Activated T-cell treated with anti-CD3 and anti-CD28 coated beads, Interleukin-2, amount 50 U/mL, for 4 hours (primary cell): ENCODE measurements at places on chromosomes 7 and 10.

DNA sequence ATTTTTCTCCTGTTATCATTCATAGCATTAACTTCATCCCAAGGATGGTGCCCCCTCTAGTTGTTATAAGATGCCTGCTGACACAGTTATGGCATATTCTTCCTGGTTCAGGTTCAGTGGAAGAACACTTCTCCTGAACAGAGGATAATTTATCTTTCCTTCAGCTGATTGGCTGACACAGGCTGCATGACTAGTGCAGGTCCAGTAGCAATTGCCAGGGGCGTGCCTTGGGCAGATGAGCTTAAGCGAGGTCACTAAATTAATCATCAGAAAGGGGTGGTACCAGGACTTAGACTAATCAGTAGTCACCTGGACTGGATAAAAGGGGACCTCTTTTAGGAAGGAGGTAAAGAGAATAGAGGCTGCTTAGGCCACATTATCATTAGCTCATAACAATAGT, 42.3 kb downstream of the BZW2 start:
- no peak for DNase-seq

DNA sequence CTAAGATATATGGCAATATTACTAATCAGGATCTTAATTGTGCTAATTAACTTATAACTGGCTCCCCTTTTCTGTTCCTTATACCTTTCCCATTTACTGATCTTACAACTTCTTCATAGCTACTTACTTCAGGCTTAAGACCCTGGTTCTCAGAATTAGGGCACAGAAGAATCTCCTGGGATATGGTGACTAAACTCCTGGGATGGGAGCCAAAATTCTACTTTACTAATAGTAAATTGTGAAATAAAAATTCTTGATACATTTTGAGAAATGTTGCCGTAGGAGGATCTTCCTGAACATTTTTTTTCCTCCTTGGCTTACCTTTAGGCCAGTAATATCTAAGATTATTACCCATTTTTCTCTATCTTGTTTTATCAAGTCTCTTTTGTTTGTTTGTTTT, 309.5 kb downstream of the ATRNL1 start:
- no peak for DNase-seq

DNA sequence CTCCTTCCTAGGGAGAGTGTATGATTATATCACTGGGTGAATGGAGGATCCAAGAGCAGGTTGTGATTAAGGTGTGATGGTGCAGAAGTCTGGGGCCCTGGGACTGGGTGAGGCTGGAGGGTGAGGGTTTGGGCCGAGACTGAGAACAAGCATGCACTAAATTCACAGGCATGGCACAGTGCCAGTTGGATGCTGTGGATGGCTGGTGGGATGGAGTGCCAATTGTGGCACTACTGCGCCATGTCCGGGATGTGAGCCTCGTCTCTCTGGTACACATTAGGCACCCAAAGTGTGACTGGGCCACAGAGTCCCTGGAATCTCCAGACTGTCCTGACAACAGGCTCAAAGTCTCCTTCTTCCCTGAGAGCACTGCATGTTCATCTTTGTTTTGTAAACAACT, 208.1 kb downstream of the EMX2 start:
- no peak for DNase-seq

- no peak for DNase-seq
Observed at GRCh38 chr10:83301732-83302131, 837.6 kb upstream of the GHITM start.

DNA sequence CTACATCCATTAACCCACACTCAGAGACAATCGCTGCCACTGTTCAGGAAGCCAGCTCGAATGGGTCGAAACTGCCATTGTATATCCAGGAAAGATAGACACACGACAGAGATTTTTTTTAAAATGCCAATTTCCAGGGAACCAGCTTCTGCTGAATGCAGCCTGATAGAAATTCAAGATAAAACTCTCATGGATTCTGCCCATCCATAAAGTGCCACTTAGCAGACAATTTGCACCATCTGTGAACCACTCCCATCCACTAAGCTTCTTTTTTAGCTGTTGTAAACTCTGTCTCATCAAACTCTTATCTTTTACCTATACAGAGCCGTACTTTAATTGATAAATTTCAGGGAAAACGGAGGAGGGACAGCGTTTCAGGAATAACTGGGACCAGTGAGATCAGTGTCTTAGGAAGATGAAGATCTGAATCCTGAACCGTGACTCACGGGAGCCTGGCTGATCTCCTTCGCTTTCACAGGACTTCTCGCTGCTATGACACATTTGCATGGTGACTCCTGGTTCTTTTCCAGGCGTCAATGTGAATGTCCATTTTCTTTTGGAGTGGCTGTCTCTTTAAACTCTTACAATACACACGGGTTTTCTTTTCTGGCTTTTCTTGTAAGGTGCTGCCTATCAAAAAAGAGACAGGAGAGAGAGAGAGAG, 103.4 kb downstream of the FAM204A start:
- no peak for DNase-seq

GRCh38 chr7:11373546-11374142, 400.0 kb downstream of the PHF14 start:
- no peak for DNase-seq

- no peak for DNase-seq
Observed at GRCh38 chr10:1530871-1531517, 206.3 kb downstream of the ADARB2 start.

GRCh38 chr10:116730464-116731260, 11.7 kb downstream of the HSPA12A start:
- no peak for DNase-seq

GRCh38 chr7:123522066-123522465, 12.3 kb downstream of the IQUB start:
- no peak for DNase-seq

DNA sequence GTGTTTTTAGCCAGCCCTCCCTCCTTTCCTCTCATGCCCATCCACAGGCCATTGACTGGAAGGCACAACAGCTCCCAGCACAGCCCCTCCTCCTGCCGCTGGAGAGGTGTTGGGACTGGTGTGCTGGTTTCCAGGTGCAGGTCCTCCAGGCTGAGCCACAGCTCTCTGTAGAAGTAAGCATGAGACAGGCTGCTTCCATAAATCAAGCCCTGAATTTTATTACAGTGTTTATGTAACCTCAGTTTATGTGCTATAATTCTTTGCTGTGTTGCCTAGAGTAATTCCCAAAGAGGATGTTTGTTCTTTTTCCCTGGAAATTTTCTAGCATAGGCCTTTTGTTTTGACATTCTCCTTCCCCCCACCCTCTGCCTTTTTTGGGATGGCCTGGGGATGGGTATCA, 445.8 kb downstream of the AUTS2 start:
- no peak for DNase-seq

DNA sequence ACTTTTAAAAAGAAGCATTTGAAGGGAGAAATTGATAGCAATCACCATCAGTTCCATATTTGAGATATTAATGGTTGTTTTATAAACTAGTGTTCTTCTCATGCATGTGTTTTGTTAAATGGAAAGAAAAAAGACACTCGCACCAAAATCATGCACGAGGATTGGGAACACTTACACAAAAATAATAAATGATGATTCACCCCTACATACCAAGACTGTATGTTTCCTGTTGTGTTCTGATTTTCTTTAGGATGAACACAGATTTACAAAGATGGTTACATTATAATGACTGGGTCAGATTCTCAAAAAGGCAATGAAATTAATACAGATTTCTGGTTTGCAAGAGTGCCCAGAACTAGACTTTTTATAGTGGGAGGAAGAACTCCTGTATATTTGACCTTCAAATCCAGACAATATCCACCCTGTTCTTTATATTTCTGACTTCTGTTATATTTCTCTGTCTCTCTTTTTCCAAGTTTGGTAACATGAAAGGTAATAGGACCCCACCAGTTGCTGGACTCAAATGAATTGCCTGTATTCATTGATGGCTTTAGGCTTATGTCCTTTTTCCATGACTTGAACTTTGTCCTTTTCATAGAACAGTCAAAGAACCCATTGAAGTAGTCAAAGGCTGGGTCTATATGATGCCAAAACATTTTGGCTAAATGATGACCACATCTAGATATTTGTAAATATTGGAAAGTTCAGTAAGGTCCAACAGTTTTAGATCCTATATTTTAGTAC, 54.4 kb downstream of the SEMA3A start:
- no peak for DNase-seq
